ENCODE measurements at places on chromosomes 16 and 17.

DNA sequence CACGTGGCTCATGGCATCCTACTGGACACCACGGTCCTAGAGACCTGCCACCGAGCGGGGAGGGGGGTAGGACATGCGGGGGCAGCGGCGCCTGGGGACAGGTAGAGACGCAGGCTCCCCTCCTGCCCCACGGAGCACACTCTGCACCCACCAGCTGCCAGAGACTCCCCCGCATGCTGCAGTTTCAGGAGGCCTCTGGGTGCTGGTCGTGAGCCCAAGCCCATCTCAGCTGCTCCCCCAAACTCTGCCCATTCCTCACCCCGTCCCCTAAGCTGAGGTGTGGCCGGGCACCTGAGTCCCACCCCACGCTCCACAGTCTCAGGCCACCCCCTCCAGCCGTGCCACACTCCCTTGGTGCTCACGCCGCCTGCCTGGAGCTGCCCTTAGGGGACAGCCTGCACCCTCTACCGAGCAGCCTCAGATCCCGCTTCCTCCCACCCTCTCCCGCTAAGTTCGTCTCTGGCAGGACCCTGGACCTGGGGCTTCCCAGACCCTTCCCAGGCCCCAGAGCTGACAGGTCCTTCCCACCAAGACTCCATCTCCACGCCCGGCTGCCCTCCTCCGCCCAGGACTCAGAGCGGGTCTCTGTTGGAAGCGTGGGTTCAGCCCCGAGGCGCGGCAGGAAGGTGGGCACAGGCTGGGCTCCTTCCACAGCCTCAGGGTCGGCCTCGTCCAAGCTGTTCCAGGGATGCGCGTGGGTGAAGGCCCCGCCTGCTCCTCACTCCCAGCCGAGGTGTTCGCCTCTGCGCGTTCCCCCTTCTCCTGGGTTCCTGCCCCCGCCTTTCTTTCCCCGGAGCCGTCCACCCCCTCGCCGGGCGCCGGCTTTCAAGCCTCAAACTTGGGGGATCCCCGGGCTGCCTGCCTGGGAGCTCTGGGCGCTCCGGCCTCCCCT lies 1.3 kb downstream of the RAB40B start:
- DNase-seq, result no peak

GRCh38 chr17:4735876-4736651 lies 3.6 kb upstream of the ZMYND15 start:
- DNase-seq, result no peak

- no peak for DNase-seq
Measured at GRCh38 chr16:17469741-17470181, 999 bp downstream of the XYLT1 start.

GRCh38 chr17:60153606-60154390 lies 4.0 kb downstream of the CA4 start:
- no peak for DNase-seq

GRCh38 chr16:85878875-85879274 lies 20.1 kb upstream of the IRF8 start:
- DNase-seq, result peak; percentile 51

- DNase-seq, result no peak
Measured at GRCh38 chr16:30499284-30499683, 26.7 kb downstream of the ITGAL start.

- DNase-seq, result no peak
Measured at GRCh38 chr17:49516180-49516579, 21.1 kb downstream of the NGFR start.

GRCh38 chr17:51734462-51734861 lies 424.1 kb downstream of the CA10 start:
- DNase-seq, result no peak

DNA sequence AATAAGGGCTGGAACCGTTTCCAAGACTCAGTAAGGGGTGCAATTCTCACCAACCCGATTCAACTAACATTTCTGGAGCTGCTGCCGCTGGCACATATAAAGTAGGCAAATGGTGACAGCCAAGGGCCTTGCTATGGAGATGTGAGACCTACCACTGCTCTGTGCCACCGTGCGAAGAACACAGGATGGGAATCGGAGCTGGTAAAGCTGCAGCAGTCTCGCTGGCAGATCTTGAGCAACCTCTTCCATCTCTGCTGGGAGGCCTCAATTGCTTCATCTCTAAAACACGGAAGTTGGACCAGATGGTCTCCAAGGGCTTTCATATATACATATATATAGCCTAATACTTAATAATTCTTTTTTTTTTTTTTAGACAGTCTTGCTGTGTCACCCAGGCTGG lies 128.9 kb upstream of the RCVRN start:
- peak; percentile 68 for DNase-seq

DNA sequence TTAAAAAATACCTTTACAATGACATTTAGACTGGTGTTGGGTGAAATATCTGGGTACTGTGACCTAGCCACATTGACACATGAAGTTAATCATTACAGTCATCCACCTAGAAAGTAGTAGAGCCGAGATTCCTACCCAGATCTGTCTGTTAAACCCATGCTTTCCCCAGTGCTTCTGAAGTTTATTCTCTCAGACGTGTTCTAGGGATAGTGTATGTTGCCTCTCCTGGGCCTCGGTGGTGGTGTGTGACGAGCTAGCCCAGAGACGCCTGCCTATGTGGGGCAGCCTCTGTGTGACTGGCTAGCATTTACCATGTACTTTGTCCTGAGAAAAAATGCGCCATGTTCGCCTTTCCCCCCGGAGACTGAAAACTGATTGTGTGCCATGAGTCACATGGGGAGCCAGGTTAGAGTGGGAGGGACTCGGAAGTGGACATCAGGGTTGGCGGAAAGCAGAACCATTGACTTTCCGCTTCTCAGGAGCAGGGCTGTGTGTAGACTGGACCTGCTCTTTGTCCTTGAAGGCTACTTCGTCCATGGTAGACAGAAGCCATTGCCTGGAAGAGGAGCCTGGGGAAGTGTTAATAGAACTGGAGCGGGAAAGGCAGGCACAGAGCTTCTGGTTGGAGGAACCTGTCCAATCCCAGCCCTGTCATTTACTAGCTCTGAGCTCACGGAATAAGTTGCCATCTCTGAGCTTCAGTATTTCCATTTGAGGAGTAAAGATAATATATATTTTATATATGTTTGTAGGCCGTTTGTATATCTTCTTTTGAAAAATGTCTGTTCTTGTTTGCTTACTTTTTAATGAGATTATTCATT lies 235.5 kb downstream of the SNX29 start:
- DNase-seq, result no peak

DNA sequence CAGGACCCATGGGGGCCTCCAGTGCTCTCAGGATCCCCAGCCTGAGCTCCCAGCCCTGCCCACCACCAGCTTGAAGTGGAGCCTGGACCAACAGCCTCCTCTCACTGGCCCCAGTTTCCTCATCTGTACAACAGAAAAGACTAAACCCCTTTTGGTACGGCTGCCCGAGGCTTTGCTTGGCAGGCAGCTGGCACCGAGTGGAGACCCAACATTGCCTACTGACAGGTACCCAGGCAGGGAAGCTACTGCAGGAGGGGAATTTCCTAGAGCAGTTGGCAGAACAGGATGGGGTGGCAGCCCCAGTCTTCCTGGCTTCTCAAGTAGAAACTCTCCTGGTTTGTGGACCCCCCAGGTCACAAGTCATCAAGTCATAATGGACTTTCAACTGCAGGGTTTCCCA lies 14.2 kb downstream of the SREBF1 start:
- DNase-seq, result no peak

DNA sequence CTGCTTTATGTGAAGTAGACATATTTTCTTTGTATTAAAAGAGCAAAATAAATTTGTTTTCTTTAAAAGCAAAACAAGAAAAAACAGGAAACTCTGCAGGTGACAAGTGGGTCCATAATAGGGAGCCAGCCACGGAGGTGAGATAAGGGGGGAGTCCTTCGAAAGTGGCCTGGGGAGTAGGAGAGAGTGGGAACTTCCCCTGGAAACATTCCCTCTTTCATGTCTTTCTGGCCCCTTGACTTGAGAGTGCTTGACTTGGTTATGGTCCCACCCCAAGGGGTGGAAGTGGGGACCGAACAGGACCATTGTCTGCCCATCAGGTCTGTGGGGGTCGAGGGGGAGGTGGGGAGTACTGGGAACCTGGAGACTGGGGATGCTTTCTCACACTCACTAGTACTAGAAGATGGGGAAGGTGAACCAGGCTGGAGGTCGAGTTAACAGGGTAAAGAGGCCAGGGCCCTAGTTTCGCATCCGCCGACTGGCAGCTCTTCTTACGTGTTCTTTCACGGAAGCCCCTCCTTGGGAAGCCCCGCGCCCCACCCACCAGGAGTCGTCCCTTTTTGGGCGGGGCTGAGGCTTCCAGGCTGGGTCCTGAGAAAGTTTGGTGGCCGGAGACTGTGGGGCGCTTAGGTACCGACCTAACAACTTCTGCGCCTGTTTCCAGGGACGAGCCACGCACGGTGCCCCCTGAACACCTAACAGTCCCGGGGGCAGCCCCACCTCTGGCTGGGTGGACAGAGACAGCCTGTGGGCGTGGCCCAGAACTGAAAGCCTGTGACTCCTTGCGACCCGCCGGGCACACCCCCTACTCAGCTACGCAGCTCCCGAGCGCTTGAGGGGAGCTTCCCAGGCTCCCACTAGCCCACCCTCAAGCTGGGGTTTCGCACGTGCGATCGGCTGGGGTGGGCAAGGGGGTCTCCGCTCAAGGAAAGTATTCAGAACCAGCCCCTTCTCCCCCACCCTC lies 790 bp downstream of the TRADD start:
- no peak for DNase-seq

DNA sequence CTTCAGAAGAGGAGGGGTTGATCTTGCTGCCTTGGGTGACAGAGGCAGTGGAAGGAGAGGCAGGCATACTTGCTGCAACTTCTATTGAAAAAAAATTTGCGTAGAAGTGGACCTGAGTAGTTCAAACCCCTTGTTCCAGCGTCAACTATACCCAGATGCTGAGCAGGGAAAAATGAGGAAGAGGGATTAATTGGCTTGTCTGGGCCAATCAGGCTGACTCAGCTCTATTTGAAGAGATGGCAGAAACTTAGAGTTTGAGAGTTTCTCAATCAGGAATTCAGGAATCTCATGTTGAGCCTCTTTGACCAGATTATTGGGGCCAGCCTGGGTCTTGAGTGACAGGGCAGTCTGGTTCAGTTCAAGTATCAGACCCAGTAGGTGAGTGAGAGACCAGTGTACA lies 17.6 kb downstream of the CASC3 start:
- DNase-seq, result no peak

GRCh38 chr16:1800701-1801100 lies 7.2 kb upstream of the IGFALS start:
- DNase-seq, result no peak

DNA sequence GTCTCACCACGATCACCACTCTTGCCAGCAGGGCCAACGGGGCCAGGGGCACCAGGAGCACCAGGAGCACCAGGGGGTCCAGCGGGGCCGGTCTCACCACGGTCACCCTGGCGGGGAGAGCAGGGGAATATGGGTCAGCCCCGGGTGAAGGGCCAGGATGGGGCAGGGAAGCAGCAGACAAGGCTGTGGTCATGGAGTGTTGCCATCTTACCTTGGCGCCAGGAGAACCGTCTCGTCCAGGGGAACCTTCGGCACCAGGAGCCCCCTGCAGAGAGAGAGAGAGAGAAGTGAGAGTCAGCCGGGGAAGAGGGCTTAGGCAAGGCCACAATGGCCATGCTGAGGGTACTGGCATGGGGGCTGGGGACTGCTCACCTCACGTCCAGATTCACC lies 12.9 kb downstream of the COL1A1 start:
- peak; percentile 69 for DNase-seq

- DNase-seq, result no peak
Measured at GRCh38 chr16:64242492-64242891, 879.4 kb downstream of the CDH11 start.

GRCh38 chr17:52395308-52395707 lies 236.8 kb upstream of the CA10 start:
- DNase-seq, result no peak

Measured in fibroblast of skin of right quadriceps (primary cell).